ENCODE measurements at places on chromosomes 3 and 15.

DNA sequence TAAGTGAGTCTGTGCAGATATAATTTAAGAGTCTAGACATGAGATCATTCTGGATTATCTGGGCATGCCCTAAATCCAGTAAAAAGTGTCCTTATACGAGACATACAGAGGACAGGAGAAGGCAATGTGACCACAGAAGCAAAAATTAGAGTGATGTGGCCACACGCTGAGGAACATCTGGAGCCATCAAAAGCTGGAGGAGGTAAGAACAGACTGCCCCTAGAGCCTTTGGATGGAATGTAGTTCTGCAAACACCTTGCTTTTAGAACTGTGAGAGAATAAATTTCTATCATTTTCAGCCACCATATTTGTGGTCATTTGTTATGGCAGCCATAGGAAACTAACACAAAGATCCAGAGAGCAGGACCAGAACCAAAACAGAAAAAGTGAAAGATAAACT is 41.0 kb downstream of the CD200 start:
- DNase-seq = no peak

DNA sequence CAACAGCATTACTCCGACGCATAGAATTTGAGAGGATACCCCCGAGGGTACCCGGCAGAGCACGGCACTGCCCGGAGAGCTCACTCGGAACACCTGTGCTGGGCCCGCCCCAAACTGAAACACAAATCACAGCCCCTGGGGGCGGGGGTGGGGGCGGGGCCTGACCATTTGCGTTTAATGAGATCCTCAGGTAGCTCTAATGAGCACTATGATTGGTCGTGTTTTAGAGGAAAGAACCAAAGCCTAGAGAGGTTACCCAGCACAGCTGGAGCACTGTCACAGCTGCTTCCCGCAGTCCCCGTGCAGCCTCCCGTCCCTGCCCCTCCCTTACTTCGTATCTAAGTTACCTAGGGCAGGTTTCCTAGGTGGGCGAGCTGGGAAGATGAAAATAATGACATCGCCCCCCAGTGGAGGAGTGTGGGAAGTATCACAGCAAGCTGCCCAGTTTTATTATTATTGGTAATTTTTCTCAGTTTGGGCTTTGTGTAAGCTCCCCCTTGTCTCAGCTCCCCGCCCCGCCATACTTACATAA is 187.1 kb downstream of the PDE8A start:
- peak; percentile 70 for DNase-seq

- DNase-seq = no peak
Observed at GRCh38 chr15:96349857-96350720, 19.6 kb downstream of the NR2F2 start.

- DNase-seq = no peak
Observed at GRCh38 chr3:44031387-44032380, 210.0 kb upstream of the TOPAZ1 start.

- DNase-seq = no peak
Observed at GRCh38 chr3:126646674-126647073, 8.2 kb downstream of the TXNRD3 start.

DNA sequence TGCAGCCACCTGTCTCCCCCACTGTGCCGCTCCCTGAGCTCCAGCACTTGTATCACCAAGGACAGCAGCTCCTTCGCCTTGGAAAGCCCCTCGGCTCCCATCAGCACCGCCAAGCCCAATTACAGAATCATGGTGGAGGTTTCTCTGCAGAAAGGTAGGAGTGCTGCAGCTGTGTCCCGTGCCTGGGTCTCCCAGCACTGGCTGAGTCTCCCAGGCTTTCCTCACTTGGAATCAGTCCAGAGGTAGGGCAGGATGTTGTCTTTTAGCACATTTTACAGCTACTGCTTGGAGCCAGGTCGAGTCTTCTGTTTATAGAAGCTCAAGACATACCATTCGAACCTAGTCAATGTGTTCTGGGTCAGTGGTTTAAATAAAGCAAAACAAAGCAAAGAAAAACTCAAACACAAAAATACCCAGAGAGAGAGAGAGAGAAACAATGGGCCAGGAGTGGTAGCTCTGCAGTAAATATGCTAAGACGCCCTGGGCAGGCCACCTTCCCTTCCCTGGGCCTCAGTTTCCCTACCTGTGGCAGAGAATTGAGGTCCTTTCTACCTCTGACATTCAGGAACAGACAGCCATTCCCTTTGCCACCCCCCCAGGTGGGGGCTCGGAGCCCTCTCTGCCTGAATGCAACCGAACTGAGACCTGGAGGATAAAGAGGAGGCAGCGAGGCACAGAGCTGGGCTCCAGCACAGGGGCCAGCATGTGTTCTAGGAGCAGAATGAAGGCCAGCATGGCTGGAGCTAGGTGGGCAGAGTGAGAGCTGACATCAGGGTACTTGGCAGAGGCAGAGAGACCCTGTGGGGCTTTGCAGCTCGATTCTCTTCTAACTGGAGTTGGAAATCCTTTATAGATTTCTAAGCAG is 44.1 kb downstream of the STARD5 start:
- DNase-seq = no peak

GRCh38 chr3:186896875-186897274 is 33.5 kb upstream of the ST6GAL1 start:
- no peak for DNase-seq

GRCh38 chr15:60744826-60745460 is 266.0 kb upstream of the ICE2 start:
- DNase-seq = no peak

DNA sequence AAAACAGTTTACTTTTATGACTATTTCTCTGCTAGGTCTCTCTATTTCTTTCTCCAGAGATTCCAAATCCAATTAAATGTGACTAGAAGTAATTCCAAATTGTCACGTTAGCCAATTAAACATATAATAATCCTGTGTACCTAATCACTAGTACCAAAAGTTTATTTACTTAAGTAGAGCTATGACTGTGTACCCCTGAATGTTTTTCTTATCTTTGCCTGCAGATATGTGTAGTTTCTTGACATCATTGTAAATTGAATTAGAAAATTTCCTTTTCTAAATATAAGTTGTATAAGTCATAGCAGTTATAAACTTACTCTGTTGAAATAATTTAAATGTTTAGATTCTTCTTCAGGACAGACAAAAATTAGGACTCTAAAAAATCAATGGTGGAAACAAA is 163.3 kb downstream of the SPATA16 start:
- DNase-seq = no peak
